ENCODE measurements at places on chromosomes 6 and 20.

- no peak for DNase-seq
Observed at GRCh38 chr20:36862857-36863668, 12.9 kb upstream of the TLDC2 start.

DNA sequence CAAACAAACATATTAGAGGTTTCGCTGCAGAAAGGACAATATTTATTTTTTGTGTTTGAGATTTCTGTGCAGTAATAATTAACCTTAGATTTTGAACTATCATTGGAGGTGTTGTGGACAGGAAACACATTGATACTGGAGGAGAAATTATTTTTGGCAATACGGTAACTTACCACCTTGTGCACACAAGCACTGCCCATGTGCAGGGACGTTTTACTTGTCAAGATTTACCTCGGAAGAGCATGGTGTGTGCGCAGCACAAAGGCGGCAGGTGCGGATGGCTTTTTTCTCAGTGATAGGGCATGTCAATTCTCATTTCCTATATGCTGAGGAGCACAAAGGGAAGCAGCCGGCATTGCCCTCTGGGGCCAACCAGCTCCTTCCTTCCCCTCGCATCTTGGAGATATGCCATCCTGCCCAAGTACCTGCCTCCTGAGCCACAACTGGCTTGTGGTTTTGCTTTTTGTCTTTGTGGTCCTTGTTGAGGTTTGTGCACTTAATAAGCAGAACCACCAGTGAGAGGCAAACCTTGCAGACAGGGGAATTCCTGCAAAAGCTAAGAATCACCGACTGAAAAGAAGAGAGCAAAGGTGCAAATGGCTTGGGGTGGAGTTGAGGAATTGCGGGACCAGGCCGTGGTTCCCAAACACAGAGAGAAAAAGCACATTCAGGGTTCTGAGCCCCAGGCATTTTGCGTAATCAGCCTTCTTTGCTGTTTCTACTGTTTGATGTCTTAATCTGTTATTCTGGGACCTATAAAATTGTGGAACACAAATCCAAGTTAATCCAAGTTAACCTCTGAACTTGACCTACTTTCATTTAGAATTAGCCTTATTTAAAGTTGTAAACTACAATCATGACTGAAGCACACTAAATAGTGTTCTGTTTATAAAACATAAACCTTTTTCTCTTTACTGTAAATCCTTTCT is 21.9 kb downstream of the SAMD5 start:
- DNase-seq, result no peak

DNA sequence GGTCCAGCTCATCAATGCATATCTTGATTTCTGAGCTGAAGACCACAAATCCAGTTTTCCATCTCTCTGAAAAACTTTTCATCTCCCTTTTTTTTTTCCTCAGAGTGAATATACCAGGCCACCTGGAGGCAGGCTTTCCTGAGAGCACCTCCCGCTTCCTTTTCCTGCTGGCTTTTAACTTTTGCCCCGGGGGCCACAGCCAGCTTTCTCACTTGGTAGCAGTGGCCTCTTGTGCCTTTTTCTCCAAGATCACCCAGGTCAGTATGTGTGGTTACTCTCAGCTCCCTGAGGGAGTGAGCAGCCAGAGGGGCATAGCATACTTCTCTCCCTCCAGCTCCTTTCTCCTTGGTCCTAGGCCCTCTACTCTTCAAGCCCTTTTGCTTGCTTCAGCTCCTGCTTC is at the start of gene BTN1A1:
TSS of gene BTN1A1 (plus strand) at position 202 of the 400 bp plus-strand sequence. CDS start 984 bp downstream, outside the sequence.
- no peak for DNase-seq

- no peak for DNase-seq
Observed at GRCh38 chr20:36836591-36837269, 39.2 kb upstream of the TLDC2 start.

DNA sequence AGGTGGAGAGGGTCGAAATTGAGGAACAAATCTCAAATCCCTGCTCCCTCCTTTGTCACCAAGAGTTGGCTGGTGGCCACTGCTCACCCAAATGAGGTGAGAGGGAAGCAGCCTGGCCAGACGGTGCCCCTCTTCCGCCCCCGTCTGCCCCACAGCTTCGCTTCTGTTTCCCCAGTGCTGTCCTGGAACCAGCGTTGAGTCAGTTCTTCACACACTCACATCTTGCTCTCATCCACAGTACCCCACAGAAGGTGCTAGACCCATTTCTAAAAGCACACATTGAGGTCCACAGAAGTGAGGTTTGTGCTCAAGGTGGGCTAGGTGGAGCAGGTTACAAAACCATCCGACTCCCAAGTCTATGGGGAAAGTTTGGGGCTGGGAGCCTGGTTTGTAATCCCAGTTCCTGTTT is 3.8 kb downstream of the CEBPB start:
- no peak for DNase-seq

DNA sequence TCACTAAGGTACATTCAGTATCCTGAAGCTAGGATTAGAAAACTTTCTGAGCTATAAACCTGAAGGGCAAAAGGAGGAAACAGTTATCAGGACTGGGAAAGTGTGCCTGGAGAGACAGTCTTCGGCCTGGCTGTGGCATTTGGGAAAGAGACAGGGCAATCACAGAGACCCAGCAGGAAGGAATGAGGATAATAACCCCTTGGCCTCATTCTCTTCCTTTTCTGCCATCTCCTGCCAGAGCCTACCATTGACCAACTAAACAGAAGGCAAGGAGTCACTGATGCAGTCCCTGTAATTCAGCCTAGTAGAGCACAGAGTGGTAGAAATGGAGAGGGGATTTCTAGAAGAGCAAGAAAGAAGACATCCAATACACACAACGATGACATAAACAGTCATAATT is 359.4 kb downstream of the HDGFL1 start:
- no peak for DNase-seq

DNA sequence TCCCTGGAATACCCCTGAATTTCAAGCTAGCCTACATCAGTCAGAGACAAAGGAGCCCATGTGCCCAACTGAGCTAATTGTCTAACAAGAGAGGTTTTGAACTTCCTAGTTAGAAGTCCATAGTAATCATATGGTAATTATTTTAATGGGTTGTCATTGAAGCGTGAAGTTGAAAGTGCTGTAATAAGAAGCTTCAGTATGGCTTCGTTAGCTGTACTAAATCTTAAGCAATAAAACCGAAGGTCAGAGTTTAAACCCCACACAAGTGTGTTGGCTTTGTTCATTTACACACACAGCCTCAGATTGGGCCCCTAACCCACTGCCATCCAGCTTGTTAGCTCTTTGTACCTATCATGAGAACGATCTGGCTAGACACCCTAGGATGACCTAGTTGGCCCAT is 195.6 kb upstream of the RIN2 start:
- no peak for DNase-seq

DNA sequence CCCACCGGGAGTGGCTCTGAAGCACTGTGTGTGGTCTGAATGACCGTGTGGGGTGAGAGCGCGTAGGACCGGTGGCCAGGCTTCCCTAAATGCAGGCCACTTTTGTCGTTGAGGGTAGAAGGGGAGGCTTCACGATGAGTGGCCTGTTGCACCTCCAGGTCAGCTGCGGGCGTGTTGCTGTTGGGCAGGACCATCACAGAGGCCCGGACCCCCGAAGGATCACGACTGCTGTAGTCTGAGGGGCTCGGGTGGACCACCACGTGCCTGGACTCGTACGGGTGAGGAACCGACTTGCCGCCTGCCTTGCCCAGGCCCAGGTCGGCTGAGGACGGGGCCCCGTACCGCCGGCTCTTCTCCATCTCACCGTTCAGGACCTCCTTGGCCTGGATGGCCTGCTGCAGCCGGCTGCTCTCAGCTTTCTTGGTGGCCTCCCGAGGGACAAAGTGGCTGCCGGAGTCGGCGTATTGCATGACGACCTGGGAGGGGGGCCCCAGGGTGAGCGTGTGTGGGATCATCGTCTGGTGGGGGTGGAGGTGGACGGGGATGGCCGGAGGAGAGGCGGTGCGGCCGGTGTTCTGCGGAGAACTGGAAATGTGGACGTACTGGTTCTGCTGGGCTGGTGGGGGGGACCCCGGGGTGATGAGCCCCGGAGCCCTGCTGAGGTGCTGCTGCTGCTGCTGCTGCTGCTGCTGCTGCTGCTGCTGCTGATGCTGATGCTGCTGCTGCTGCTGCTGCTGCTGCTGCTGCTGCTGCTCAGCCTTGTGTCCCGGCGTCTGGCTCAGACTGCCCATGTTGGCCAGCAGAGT is 88.8 kb downstream of the GMPR start:
- DNase-seq, result no peak

DNA sequence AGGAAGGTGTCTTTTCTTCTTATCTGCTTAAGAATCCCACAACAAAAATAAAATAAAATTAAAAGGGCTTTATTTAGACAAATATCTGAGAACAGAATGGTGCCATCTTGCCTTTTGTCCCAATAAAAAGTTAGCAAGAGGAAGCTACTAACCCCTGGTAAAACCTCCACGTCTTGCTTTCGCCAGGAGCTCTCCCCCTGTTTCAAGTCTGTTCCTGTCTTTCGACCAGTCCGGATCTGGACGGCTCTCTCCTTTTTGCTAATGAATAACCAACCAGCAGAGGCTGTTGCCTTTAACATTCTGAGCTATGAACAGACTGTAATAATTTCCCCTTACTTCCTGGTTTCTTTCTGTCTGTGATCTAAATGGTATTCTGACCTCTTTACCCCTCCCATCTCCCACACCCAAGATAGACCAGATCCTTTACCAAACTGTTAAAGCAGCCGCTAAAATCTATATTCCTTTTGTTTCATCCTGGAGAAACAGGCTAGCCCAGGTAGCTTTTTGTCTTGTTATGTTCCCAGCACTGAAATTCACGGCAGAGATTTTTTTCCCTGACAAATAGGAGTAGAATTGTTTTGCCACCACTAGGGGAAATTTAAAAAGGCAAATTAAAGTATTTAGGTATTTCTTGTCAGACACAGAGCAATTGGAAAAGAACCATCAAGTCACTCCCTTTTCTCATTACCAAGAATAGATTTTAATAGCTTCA is at the start of gene FRK:
TSS of gene FRK (minus strand) at position 320 of the 712 bp plus-strand sequence. CDS start 580 bp downstream, outside the sequence.
- DNase-seq, result peak; percentile 17

DNA sequence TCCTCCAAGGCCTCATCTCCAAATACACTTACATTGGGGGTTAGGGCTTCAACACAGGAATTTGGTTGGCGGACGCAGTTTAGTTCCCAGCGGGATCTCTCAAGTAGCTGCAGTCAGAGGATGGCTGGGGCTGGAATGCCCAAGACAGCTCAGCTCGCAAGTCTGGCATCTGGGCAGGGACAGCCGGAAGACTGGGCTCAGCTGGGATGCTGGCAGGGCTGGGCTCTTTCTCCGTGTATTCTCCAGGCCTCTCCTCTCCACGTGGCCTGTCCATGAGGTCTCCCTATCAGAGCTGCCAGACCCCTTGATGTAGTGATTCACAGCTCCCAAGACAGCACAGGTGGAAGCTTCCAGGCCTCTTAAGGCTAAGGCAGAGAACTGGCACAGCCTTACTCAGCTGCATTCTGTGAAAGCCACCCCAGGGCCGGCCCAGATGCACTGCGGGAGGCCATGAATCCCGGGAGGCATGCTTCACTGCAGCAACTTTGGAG is 5.0 kb downstream of the FGD2 start:
- no peak for DNase-seq

GRCh38 chr20:24135781-24136180 is 147.2 kb upstream of the GGTLC1 start:
- DNase-seq, result no peak

GRCh38 chr6:32291543-32291942 is 67.7 kb upstream of the NOTCH4 start:
- no peak for DNase-seq

GRCh38 chr6:122817358-122817757 is 28.3 kb downstream of the SMPDL3A start:
- no peak for DNase-seq

GRCh38 chr6:164109770-164110140 is 695.2 kb downstream of the QKI start:
- DNase-seq, result no peak

GRCh38 chr6:158160932-158161539 is 7.0 kb downstream of the SERAC1 start:
- no peak for DNase-seq

DNA sequence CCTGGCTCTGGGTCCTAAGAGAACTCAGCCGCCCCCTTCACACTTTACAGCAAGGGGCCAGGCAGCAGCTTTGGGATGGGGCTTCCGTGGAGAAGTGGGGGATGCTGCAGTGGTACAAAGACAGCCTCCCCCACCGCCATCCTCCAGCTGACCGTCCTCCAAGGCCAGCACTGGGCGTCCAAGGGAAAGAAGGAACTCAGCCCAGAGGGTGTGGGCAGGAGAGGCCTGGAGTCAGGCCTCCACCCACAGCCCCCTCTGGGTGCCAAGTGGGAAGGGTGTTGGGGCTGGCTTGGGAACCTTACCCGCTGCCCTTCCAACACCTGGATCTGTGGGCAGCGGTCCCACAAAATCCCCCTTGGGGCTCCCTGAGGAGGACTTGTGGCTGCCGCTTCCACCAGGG is 13.1 kb downstream of the STMN3 start:
- DNase-seq, result no peak

GRCh38 chr20:407133-407952 is 756 bp upstream of the RBCK1 start:
- DNase-seq, result peak; percentile 59

- DNase-seq, result no peak
Observed at GRCh38 chr6:16322666-16323312, 84.4 kb downstream of the GMPR start.

GRCh38 chr20:25372584-25373336 is 17.9 kb downstream of the ABHD12 start:
- no peak for DNase-seq

GRCh38 chr6:40710626-40711330 is 123.6 kb upstream of the LRFN2 start:
- DNase-seq, result no peak

GRCh38 chr6:123213921-123214320 is 217.9 kb downstream of the CLVS2 start:
- DNase-seq, result no peak

DNA sequence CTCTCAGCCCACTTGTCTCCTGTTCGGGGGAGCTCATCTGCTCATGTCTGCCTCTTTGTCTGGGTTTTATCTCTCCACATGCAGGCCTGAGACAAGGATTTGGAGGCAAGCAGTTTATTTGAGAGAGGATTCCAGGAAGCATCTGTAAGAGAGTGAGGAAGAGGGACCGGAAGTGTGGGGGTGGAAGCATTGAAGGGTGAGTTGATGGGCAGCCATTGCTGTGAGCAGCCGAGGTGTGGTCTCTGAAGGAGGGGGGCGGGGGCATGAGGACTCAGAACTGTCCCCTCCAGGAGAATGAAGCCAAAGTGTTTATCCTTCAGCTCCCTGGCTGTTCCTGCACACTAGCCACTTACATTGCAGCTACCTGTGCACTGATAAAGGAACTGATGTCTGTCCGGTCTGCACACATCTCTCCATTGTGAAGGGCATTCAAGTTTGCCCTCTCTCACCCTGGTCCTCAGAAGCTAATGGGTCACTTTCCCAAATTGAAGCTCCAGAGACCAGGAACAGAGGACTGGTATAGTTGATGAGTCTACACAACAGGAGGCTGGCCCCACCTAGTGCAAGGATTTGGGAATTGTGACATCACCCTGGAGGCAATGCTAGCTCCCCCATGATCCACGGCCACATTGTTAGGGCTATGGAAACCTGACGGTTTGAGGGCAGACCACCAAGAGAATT is 100.5 kb upstream of the FOXA2 start:
- DNase-seq, result no peak

DNA sequence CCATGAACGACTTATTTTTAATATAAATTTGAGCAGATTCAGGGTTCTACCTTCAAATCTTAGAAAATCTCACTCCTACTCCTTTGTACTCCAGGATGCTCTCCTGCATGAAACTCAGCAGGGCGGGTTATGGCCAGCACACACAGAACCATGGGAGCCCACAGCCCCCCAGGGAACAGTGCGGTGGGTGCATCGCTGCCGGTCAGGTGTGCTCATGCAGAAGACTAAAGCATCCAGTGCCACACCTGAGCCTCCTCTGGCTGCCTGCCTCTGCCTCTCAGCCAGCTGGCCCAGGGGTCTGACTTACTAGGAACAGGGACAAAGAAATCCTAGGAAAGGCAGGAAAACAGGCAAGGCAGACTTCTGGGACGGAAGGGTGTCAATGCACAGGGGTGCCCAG is 31.8 kb downstream of the EZR start:
- no peak for DNase-seq
